ENCODE measurements at places on chromosomes 4 and X.

DNA sequence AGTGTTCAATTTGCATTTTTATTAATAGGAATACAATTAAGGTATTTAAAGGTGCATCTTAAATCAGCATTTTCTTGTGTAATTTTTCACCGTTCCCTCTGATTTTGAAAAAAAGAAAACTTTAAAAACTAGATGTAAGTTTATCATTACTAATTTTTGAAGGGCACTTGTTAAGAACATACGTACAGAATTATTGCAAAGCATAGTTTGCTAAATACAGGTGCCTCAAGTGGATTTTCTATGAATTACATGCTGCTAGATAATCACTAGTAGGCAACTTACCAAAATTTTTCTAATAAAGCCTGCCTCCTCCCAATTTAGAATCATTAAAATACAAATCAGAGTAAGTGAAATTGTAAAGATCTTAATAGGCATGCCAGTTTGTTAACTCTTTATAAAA, 8.5 kb downstream of the CNKSR2 start:
- DNase-seq = no peak

DNA sequence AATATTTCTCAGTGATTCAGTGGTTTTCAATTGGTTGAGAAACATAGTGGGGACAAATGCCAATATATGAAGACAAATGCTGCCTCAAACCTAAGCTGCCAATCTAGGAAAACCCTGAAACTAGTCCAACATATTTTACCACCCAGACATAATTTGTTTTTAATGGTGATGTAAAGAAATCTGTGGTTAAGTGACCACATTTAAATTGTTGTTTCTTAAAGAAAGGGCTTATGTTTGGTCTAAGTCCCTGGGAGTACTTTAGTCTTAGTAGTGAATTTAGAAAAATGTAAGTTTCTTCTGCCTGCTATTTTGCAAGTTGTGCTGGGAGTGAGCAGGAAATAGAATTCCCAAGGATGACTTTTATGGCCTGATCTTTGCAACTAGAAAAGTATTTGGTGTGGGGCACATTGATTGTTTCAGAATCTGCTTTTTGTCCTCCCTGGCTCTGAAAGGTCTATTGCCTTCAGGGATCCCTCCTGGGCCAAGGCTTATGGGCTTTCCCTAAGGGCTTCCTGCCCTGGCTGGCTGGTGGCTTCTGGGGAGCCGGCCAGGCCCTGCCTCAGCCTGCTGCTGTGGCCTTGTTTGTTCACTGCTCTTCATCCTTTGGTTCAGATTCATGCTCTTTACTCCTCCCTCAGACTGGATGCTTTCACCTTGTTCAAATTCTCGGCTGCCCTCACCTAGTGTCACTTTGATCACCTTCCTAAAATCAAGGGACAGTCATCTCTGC, 169.8 kb upstream of the JADE1 start:
- DNase-seq = no peak

GRCh38 chrX:45502396-45502795, 301.7 kb upstream of the DIPK2B start:
- no peak for DNase-seq

GRCh38 chr4:146945556-146946374, at the start of gene TTC29:
TSS of gene TTC29 (minus strand) at chr4:146945864. CDS start at chr4:146939895, 5,969 bp downstream.
- DNase-seq = peak; percentile 77

GRCh38 chr4:137310166-137310565, 222.1 kb downstream of the PCDH18 start:
- DNase-seq = peak; percentile 1

GRCh38 chrX:111322231-111322855, 52.1 kb upstream of the CAPN6 start:
- DNase-seq = no peak

GRCh38 chr4:8402640-8403039, 37.9 kb downstream of the ACOX3 start:
- DNase-seq = no peak

- no peak for DNase-seq
Measured at GRCh38 chr4:169774466-169775445, 17.0 kb upstream of the HPF1 start.

- DNase-seq = peak; percentile 89
Measured at GRCh38 chr4:84691170-84691691, 108.3 kb downstream of the CDS1 start.

DNA sequence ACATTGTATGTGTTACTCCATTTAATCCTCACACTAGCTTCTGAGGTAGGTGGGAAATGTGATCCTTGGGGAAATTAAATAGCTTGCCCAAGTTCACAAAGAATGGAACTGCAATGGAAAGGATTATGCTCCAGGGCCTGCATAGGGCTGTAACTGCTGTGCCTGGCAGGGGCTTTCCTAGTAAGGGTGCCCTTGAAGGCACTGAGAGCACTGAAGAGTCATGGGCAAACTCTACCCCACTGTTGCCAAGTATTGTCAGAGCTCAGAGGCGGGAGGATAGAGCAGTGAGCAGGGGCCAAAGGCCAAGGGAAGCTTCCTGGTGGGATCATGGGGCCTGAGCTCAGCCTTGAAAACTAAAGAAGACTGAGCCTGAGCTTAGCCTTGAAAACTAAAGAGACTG, 133.0 kb upstream of the NALF2 start:
- no peak for DNase-seq

- DNase-seq = no peak
Measured at GRCh38 chr4:15003891-15004738, 1.8 kb downstream of the CPEB2 start.

DNA sequence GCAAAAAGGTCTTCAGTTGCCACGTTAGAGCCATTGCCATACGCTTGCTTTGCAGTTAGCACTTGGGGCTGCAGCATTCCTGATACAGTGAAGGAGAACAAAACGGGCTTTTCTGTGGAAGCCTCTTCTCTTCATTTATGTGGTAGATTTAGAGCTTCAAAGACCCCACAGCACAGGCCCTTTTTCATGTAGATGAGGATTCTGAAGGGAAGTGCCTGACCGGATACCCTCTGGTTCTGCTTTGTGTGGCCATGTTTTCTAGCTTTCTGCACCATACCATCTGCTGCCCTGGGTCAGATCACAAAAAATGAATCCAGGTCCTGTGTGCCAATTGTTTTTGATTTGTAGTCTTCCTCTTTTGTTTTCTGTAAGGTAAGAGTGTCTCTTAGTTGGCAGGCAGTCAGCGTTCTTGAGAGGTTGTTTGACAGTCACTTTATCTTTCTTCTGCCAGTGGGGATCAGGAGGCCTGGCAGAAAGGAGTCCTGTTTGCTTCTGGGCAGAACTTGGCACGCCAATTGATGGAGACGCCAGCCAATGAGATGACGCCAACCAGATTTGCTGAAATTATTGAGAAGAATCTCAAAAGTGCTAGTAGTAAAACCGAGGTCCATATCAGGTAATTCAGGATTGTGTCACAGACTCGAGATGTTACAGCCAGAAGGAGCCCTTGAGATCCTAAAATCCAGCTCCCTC, 7.7 kb downstream of the LAP3 start:
- no peak for DNase-seq

- no peak for DNase-seq
Measured at GRCh38 chr4:95058991-95059390, 301.2 kb downstream of the BMPR1B start.

- no peak for DNase-seq
Measured at GRCh38 chrX:21781525-21781924, 23.6 kb upstream of the SMPX start.

- no peak for DNase-seq
Measured at GRCh38 chrX:455199-455598, 68.5 kb upstream of the PPP2R3B start.

- DNase-seq = peak; percentile 76
Measured at GRCh38 chr4:42654631-42655268, 2.2 kb downstream of the ATP8A1 start.

DNA sequence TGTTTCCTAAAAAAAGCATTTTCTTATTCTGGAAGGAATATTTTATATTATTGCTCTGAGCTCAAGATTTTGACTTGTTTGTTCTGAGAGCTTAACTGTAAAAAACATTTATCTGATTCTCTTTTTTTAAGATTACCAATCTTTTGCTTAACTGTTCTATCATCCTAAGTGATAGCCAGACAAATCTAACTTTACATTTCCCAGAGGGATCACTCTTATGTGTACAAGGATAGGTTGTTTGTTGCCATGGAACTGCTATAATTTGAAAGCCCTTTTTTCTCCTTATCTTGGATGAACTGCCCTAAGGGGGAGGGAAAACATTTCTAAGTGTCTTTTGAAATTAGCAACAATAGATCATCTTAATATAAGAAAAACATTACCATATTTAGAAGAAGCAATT, 494.7 kb downstream of the TRAM1L1 start:
- DNase-seq = no peak

GRCh38 chr4:128770807-128771206, 38.7 kb upstream of the JADE1 start:
- DNase-seq = no peak

- no peak for DNase-seq
Measured at GRCh38 chrX:21645431-21645830, 12.7 kb downstream of the KLHL34 start.

- no peak for DNase-seq
Measured at GRCh38 chr4:167578906-167579305, 344.6 kb upstream of the SPOCK3 start.

DNA sequence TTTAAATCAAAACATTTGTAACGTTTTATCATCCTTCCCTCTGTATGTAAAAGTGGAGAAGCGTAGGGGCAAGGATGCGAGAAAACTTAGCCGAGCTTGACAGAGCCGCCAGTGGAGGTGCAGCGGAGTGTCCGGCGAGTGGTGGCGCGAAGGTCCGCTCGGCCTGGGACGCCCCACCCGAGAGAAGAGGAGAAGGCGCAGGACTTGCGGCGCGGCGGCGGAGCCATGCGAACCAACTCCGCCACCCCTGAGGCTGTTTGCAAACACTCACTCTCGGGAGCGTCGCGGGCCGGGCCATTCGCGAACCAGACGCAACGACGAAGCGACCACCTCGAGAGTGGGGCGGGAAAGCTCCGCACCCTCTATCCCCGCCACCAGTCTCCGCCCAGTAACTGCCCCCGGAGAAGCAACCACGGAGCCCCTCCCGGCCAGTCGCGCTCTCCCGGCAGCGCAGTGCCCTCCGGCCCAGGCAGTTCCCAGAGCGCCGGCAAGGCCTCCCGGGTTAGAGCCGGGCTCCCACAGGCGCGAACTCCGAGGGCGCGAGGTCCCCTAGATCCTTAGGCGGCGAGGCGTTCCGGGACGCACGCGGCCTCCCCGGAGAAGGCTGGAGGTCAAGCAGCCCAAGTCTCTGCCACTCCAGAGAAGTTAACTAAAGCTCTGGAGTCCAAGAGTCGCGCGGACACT, 2.3 kb upstream of the MAB21L2 start:
- no peak for DNase-seq

DNA sequence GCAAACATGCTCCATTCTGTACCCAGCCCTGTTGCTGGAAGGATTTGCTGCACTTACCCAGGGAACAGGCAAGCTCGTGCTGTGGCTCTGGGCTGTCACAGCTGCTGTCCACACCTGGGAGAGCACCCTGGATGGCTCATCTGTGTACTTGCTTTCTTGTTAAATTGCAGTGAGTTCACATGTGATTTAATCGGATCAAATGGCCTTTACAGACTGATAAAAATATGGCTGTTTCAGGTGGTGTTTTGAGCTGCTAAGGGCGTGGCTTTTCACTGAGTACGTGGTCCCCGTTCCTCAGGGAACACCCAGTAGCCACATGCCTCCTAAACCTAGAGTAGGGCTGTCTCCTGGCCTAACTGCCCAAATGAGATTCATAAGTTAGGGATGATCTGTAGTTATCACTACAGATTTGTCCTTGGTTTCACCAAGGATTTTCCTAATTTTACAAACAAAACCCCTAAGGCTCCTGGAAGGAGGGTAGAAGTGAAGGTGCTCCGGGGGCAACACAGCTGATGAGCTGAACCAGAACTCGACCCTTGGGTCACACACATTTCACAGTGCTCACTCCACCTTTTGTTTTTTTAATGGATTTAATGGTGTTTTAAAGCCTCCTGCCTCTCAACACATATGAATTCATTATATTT, 13.7 kb downstream of the KLKB1 start:
- DNase-seq = no peak

- no peak for DNase-seq
Measured at GRCh38 chr4:185387957-185388356, 7.8 kb downstream of the LRP2BP start.

DNA sequence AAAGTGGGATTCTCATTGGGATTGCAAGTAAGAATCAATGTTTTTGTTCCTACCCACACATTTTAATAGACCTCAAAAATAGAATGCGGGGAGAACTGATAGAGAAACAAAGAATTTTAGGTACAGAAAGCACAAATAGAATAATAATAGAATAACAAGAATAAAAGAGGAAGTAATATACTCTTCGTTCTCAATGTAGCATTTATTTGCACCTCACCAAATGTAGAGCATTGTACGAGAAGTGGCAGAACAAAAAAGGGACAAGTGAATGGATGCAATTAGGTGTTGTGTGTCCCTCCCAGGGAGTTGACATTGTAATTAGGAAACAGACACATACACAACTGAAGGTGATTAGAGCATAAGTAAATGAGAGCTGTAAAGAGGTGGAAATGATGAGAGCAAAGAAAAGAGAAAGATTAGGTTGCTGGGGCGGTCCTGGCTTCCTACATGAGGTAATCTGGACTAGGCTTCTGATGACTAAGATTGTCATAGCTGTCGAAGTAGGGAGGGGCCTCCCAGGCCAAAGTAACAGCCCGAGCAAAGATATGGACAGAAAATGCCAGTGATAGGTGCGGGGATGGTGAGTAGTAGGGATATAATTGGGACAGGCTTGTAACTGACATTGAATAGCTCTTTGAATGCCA, 10.4 kb downstream of the RAB9A start:
- peak; percentile 54 for DNase-seq

DNA sequence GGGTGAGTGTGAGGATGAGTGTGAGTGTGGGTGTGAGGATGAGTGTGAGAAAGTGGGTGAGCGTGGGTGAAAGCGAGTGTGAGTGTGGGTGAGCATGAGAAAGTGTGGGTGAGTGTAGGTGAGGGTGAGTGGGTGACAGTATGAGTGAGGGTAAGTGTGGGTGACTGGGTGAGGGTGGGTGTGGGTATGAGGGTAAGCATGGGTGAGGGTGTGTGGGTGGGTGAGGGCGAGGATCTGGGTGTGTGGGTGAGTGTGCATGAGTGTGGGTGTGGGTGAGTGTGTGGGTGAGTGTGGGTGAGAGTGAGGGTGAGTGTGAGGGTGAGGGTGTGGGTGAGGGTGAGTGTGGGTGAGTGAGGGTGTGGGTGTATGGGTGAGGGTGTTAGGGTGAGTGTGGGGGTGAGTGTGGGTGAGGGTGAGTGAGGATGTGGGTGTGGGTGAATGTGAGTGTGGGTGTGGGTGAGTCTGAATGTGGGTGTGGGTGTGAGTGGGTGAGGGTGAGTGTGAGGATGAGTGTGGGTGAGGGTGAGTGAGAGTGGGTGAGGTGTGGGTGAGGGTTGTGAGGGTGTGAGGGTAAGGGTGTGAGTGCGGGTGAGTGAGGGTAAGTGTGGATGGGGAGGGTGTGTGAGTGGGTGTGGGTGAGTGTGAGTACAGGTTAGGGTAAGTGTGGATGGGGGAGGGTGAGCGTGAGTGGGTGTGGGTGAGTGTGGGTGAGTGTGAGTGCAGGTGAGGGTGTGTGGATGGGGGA, 48.9 kb downstream of the ING2 start:
- no peak for DNase-seq

- DNase-seq = no peak
Measured at GRCh38 chr4:165208221-165208652, 876 bp downstream of the KLHL2 start.

Data from NCI-H226 (cell line).